ENCODE measurements at places on chromosomes 2 and 18.

GRCh38 chr2:161571051-161571429, 53.2 kb upstream of the SLC4A10 start:
- no peak for DNase-seq

DNA sequence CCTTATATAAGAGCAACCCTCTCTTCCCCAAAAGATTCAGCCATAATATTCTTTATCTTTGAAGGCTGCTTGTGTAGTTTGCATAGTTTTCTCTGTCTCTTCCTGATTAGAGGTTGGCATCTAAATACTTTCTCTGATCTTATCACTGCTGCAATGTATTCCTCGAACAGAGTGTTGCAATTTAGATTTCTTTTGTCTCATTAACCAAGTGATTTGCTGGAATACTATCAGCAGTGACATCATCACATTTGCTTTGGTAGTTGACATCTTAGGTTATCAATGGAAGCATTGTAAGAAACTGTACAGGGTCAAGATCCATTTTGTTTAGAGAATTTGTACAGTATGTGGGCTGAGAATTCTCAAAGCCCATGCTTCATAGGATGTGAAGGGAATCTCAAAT, 72.0 kb upstream of the NEUROD1 start:
- DNase-seq = no peak

- no peak for DNase-seq
Measured at GRCh38 chr2:229129738-229130371, 141.2 kb downstream of the PID1 start.

GRCh38 chr18:78213361-78213994, 766.1 kb upstream of the SALL3 start:
- DNase-seq = no peak
